NK-92 treated with Interleukin-12 subunit alpha and Interleukin-12 subunit beta, amount 100 ng/mL, for 24 hours (cell line): ENCODE measurements at places on chromosomes 1 and 21.

DNA sequence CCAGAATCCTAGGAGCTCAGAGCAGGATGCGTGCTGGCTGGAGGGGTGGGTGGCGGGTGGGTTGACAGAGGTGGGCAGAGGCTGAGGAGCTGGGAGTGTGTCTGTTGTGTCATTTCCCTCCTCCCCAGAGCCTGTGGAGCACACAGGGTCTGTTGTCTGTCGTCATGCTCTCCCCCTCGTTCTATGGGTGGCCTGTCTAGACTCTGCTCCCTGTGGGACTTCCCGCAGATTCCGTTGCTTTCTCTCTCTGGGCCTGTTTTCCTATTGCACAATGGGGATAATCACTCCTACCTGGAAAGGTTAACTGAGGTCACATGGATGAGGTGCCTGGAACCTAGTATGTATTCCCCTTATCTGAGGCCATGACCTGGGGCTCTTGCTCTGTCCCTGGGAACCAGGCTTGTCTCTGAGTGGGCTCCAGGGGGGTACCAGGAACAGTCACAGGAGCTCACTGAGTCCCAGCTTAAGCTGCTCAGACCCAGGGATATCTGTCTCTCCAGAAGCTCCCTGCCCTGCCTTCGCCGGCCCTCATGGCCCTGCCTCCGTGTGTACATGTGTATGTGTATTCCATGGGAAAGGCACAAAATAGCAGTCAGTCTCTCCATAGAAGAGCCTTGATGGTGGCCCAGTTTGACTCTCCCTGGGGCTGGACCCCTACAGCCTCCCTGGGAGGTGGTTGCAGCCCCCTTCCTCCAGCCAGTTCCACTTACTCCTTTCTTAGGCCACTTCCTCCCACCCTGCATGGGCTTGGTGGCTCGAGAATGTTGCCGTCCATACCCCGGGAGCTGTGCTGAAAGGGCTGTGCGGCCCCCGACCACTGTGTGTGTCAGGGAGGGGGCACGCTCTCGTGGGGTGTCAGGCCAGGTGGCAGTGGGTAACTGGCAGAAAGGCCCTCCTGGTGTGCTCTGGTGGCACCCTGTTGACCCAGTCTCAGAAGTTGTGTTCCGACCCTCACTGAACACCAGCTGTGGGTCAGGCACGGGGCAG lies 17.9 kb downstream of the PTPRF start:
- no peak for DNase-seq

- DNase-seq = no peak
Observed at GRCh38 chr1:179591592-179592580, at the start of gene TDRD5. TDRD5 (plus strand) TSS chr1:179591832; CDS start chr1:179592616, 784 bp downstream.

- DNase-seq = no peak
Observed at GRCh38 chr21:46459024-46459355, 299 bp downstream of the DIP2A start.

- DNase-seq = no peak
Observed at GRCh38 chr1:175848329-175848728, 104.9 kb upstream of the TNR start.

- DNase-seq = no peak
Observed at GRCh38 chr1:64476251-64476952, 6.5 kb downstream of the CACHD1 start.

DNA sequence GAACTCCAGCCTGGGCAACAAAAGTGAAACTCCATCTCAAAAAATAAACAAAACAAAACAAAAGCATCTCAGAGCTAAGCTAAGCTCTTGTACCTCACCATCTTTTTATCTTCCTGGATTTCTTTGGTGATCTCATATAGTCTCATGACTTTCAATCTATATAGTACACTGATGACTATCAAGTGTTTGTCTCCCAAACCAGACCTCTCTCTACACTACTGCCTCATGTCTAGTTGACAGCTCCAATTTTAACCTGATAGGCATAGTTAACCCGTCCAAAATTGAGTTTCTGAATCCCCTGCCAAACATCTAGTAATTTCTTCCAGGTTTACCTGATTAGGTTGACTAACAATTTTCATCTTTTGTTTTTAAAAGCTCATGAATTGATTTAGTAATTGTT lies 151.7 kb downstream of the COP1 start:
- no peak for DNase-seq

DNA sequence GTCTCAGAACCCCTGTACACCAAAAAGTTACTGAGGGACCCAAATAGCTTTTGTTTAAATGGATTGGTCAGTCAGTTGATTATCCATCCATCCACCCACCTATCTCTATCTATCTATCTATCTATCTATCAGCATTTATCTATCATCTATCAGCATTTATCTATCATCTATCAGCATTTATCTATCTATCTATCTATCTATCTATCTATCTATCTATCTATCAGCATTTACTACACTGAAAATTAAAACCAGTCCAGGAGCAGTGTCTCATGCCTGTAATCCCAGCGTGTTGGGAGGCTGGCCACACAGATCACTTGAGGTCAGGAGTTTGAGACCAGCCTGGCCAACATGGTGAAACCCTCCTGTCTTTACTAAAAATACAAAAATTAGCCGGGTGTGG lies 47.1 kb downstream of the CLSTN1 start:
- DNase-seq = no peak

DNA sequence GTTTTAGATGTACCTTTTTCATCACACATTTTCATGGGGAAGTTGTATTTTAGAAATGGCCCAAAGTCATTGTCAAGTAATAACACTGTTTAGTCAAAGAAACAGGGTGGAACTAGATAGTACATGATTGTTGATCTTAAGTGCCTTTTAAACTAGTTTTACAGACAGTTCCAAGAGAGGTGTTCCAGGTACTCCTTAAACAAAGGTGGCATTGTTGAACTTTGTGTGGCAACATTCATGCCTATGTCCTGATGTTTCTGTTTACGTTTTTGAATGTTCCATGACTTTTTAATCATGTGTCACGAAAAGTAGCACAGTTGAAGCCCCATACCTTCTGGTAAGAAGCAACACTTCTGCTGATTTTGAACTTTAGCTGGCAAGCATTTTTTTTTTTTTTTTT lies 9.1 kb upstream of the SH3D21 start:
- no peak for DNase-seq

- peak; percentile 10 for DNase-seq
Observed at GRCh38 chr1:27416387-27417111, 24.1 kb downstream of the GPR3 start.

DNA sequence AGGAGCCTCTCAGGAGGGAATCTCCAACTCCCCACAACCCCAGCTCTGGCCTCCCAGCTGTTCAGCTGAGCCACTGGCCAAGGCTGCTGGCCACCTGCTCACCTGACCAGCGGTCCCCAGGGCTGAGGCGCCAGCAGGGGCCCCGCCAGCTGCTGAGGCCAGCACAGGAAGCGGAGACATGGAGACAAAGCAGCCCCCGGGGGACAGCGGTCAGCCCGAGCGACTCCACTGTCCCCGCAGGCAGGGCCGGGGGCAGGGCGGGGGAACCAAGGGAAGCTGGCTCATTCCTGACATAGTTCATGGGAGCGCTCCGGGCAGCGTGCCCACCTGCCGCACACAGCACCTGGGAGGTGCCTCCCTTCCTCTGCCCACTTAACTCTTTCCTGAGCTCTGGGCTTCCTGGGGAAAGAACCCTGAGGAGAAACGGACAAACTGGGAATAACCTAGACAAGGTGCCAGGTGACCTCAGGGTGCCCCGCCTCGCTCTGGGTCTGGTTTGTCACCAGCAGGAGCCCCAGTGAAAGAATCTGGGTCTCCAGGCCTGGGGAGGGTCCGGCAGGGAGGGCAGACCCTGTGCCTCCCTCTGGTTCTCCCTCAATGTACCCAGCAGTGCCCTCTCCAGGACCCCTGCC lies 10.7 kb downstream of the EPHA2 start:
- DNase-seq = no peak

- no peak for DNase-seq
Observed at GRCh38 chr1:100735244-100735643, 15.7 kb downstream of the VCAM1 start.

GRCh38 chr1:183365676-183366075 lies 52.5 kb downstream of the NMNAT2 start:
- DNase-seq = no peak

GRCh38 chr1:51289676-51290488 lies 40.5 kb downstream of the TTC39A start:
- DNase-seq = no peak

GRCh38 chr21:29481641-29482040 lies 182.9 kb downstream of the BACH1 start:
- no peak for DNase-seq

DNA sequence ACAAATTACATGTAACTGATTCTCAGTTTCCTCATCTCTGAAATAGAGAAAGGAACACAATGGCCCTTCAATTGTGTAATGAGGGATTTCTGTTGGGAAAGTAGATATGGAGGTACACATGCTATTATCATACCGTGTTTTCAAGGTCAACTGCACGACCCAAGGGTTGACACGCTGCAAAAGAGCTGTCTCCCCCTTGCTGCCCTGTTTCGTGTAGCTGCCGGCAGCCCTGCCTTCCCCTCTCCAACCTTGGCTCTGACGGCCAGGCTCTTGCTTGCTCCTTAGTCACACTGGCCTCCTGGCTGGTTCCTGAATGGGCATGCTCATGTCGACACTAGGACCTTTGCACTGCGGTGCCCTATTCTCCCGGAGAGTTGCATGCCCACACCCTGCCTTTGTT lies 134.4 kb downstream of the GALNT2 start:
- no peak for DNase-seq

- DNase-seq = no peak
Observed at GRCh38 chr1:203751051-203751450, 13.9 kb upstream of the LAX1 start.

- DNase-seq = no peak
Observed at GRCh38 chr1:143735764-143736461, 235.9 kb downstream of the FAM72C start.

- DNase-seq = no peak
Observed at GRCh38 chr1:235553112-235553551, 48.9 kb upstream of the B3GALNT2 start.

DNA sequence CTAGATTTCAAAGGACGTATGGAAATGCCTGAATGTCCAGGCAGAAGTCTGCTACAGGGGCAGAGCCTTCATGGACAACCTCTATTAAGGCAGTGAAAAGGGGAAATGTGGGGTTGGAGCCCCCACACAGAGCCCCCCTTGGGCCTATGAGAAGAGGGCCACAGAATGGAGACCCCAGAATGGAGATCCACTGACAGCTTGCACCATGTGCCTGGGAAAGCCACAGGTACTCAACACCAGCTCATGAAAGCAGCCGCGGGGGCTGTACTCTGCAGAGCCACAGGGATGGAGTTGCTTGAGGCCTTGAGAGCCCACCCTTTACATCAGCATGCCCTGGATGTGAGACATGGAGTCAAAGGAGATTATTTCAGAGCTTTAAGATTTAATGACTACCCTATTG lies 108.7 kb downstream of the DMRTB1 start:
- DNase-seq = no peak

DNA sequence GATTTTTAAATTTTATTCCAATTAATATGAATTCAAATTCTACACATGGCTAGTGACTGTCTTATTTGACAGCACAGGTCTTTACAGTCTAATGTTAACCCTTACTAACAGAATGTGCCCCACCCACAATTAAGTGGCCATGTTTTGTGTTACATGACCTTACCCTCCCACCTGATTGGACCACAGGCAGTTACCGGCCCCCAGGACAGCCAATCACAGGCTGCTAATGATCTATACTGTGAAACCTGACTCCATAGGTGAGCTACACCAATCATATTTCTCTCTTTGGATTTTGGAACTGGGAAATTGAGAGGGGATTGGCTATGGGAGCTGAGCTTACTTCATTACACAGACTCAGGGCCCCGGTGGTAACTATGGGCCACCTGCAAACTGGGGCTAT lies 27.5 kb downstream of the ZP4 start:
- no peak for DNase-seq

GRCh38 chr1:151655371-151655770 lies 43.5 kb downstream of the SNX27 start:
- DNase-seq = no peak

- no peak for DNase-seq
Observed at GRCh38 chr1:7554385-7555235, 216.5 kb upstream of the VAMP3 start.

DNA sequence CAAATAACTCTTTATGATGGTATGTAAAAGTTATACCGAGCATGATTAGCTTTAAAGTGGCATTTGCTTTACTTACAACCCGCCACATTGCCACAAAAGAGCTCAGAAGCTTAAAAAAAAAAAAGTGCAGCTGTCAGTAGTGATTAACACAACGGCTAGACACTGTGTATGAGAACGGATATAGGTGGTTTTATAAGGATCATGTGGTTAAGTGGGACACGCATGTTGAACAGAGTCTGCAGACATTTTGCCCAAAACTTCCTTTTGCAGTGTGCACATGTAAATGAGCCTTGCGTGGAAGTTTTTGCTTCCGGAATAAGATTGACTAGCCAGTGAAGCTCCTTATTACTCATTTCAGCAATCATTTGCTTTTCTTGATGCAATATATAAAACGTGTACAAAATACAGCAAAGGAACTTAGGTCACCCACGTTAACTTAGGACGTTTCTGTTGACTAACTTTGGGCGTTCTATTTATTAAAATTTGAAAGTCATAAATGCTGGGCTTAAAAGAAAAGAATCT lies 58.7 kb upstream of the RGS1 start:
- peak; percentile 52 for DNase-seq

DNA sequence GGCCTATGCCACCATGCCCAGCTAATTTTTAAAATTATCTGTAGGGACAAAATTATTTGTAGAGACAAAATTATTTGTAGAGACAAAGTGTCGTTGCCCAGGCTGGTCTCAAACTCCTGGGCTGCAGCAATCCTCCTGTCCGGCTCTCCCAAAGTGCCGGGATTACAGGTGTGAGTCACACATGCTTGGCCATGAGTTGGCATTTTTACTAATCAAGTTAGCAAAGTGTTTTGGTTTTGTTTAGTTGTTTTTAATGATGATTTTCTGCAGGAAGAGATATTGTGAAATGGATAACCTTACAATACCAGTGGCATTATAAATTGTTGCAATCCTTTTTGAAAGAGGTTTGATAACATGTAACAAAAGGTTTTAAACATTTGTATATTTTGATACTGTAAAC lies 65.3 kb upstream of the MAGI3 start:
- no peak for DNase-seq

DNA sequence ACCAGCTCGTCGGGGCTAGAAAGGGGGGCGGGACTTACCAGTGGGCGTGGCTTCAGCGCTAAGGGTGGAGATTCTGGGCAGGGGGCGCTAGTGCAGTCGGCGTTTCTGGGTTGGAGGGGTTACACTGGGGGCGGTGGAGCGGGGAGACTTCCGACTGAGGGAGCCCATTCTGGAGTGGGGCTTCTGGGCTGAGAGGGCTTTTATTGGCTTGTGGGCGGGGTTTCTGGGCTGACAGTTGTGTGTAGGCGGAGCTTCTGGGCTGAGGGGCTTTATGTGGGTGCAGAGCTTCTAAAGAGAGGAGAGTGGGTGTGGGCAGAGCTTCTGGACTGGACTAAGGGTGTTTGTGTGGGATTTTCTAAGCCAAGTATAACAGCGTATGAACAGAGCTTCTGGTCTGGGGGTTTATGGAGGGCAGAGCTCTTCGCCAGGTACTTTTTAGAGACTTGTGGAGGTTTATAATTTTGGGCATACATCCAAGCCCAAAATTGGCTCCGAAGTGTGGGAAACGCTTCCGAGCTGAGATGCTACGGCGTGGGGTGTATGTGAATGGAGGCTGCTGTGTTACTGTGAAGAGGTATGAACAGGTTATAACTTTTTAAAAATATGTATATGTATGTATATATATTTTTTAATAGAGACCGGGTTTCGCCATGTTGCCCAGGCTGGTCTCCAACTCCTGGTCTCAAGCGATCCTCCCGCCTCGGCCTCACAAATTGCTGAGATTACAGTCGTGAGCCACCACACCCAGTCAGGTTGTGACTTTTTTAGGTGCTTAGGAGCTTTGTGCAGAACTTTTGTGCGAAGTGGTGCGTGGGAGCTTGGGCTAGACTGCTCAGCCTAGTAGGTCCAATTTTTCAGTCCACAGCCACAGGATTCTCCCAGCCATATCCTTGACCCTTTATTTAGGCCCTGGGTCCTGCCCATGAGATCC lies 825 bp downstream of the TMEM39B start:
- no peak for DNase-seq
